SJSA1 (cell line): ENCODE measurements at places on chromosomes 5 and 9. TPM values are rescaled to one million over a fixed set of nuclear protein-coding genes. Genes with fewer than 3 reads are reported as not detected.
A peak's percentile ranks its signal among the peaks of the same experiment; 100 is the strongest.

GRCh38 chr5:108702546-108702945, 45.2 kb upstream of the FER start:
- H3K4me1 ChIP-seq: no peaks in the 10 kb centered on the region
- no peak for DNase-seq
- no peaks in the 10 kb centered on the region for H3K36me3 ChIP-seq
- H3K4me3 ChIP-seq: no peak overlapping the region

DNA sequence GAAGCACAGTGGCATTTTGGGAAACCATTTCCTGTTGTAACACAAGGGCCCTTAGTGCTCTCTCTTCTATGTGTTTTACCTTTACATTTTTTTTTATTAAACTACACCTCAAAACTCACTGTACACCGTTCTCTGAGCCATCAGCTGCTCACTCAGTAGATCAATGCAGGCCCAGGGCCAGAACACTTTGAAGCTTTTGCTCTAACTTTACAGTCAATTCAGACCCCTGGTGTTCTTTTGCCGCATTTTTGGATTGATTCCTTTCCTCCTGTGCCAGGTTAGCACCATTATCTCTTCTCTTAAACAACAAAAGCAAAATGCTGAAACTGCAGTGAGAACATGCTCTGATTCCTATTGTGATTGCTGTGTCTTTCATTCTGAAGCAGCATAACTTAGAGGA, 269.8 kb upstream of the RGMB start:
- H3K36me3 ChIP-seq: no peaks in the 10 kb centered on the region
- H3K4me1 ChIP-seq: peaks cover under 1% of the 10 kb centered on the region
- DNase-seq: no peak
- no peak overlapping the region for H3K27ac ChIP-seq
- no peaks in the 10 kb centered on the region for H3K27me3 ChIP-seq
- H3K4me3 ChIP-seq: no peak overlapping the region

DNA sequence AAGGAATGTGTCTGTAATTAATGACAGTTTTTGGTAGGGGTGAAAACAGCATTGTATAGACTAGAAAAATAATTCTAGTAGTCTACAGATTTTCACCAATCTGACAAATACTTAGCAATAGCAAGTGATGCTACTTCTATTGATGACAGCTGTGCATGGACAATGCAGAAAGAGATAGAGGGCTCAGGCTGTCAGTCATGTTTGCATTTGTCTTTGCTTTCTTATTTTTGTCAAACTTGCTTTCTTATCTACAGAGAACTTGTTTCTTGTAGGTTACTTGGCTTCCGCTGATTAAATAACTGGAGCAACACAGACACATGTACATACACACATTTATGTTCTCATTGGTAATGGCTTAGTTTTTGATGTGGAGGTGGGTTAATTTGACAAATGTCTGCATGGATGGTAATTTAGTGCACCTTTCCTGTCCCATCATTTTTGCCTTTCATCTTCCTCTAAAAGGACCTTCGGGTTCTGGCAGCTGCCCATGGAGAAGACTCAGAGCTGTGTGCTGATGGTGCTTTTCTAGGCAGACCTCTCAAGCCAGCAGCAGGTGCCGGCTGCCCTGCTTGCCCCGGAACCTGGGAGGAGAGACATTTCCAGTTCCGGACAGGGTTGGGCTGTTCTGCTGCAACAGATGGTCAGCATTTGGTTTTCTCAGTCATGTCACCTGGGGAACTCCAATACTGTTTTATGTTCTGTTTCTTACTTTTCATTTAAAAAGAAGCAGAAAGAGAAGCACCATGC, 28.8 kb downstream of the CAMK4 start:
- no peak overlapping the region for H3K4me3 ChIP-seq
- H3K36me3 ChIP-seq: no peaks in the 10 kb centered on the region
- DNase-seq: no peak
- H3K27me3 ChIP-seq: 0 out of 2 replicates have a peak, but pooled peaks cover 3% of the 10 kb centered on the region

- no peaks in the 10 kb centered on the region; the same call in 1 of the 2 replicates for H3K36me3 ChIP-seq
- H3K27me3 ChIP-seq: no peaks in the 10 kb centered on the region
- no peak overlapping the region for H3K27ac ChIP-seq
- peaks cover 7% of the 10 kb centered on the region for H3K4me1 ChIP-seq
- peak; percentile 45 for DNase-seq
- H3K4me3 ChIP-seq: no peak overlapping the region
Measured at GRCh38 chr9:109868207-109868606, 88.2 kb downstream of the PALM2AKAP2 start.

DNA sequence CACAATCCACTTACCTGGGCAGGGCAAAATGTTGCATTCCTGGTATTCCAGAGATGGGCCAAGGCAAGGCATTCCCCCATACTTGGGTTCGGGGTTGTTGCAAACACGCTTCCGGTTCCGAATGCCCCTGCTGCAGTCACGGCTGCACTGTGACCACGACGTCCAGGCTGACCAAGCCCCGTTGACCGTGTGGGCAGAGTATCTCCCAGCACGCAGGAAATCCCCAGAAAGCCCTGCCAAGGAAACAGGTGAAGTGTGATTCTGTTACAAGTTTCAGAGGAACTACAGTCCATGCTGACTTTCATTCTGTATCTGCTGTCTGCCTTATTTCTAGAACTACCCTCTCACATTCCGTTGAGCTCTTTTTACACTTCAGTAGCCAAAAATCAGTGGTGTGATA, 483.0 kb downstream of the SEMA5A start:
- DNase-seq: no peak
- peaks cover 3% of the 10 kb centered on the region; the same call in 1 of the 2 replicates for H3K36me3 ChIP-seq
- no peak overlapping the region for H3K4me3 ChIP-seq
- peaks cover 17% of the 10 kb centered on the region for H3K4me1 ChIP-seq

- H3K36me3 ChIP-seq: peaks cover 79% of the 10 kb centered on the region
- H3K27me3 ChIP-seq: no peaks in the 10 kb centered on the region
Measured at GRCh38 chr9:110156416-110156815, 51.5 kb downstream of the C9orf152 start.

DNA sequence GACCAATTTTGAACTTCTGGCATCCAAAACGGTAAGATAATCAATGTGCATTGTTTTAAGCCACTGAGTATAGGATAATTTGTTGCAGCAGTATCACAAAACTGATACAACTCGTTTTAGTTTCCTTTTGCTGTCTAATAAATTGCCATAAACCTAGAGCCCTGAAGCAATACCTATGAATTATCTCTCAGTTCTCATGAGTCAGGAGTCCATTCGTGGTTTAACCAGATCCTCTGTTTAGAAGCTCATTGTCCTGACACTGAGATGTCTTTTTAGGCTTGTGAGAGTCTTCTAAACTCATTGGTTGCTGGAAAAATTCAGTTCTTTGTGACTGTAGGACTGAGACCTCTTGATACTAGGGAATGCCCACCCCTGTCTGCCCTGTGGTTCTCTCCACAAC, 262.9 kb downstream of the SEMA5A start:
- H3K27ac ChIP-seq: no peak overlapping the region
- no peaks in the 10 kb centered on the region for H3K36me3 ChIP-seq
- peaks cover 24% of the 10 kb centered on the region for H3K4me1 ChIP-seq
- no peak for DNase-seq
- no peak overlapping the region for H3K4me3 ChIP-seq
- H3K27me3 ChIP-seq: no peaks in the 10 kb centered on the region

Gene FREM1
- total RNA-seq: 1.8 and 3.4 TPM in 2 replicates

GRCh38 chr9:76787677-76788076, 23.4 kb downstream of the PCA3 start:
- DNase-seq: no peak
- H3K36me3 ChIP-seq: no peaks in the 10 kb centered on the region
- no peak overlapping the region for H3K4me3 ChIP-seq
- no peak overlapping the region for H3K27ac ChIP-seq

DNA sequence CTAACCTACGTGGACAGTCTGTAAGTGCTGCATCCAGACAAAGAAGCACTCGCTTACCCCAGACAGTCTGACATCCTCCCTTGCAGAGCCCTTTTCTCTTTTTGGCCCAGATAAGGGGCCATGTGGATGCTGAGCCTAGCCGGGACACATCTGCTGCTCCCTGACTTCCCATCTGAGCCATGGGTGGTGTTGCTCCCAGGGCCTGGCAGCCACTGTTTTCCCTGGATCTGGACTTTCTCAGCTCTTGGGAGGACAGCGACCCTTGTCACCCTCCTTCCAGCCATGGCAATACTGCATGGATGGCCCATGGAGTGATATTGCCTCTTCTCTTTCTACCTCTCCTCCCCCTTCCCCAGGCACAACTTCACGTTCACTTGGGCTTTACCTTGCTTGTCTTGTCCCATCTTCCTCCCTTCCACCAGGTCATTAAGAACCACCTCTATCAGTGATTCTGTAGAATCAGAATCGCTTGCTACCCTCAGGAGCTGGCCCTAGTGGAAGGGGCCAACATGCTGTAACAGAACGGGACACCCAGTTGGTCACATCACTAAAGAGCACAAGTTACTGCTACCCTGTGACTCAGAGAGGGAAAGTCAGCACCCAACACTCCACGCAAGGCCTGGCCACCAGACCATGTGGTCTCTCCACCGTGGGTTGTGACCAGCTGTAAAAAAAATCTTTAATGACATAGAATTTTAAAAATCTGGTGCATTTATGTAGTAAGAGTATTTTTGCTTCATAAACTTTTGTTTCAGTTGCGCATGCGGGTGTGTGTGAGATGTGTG, 4.4 kb downstream of the NEURL1B start:
- H3K36me3 ChIP-seq: peaks cover 40% of the 10 kb centered on the region
- no peak for DNase-seq
- H3K4me1 ChIP-seq: peaks cover 38% of the 10 kb centered on the region

DNA sequence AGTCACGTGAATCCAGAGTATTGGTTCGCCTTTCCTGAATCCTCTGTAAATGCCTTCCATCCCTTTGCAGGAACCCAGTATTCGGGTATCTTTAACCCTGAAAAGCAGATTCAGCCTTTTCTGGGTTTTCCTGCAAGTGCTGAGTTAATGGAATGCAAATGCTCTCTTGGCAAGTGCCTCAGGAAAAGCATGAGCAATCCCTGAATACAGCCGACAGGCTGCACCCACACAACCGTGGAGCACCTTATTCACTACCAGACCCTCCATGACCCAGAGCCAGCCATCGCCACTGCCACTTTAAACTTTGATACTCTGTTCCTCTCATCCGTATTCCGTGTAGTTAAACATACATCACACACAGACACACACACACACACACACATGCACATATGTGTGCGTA, 54.4 kb downstream of the ZNF622 start:
- H3K27me3 ChIP-seq: peaks cover 10% of the 10 kb centered on the region; the same call in 1 of the 2 replicates
- H3K27ac ChIP-seq: no peak overlapping the region
- no peak for DNase-seq
- H3K4me3 ChIP-seq: no peak overlapping the region

- no peaks in the 10 kb centered on the region for H3K4me1 ChIP-seq
- no peak overlapping the region for H3K4me3 ChIP-seq
- H3K27me3 ChIP-seq: no peaks in the 10 kb centered on the region
- DNase-seq: no peak
Measured at GRCh38 chr5:156378159-156378558, 51.2 kb downstream of the SGCD start.

GRCh38 chr9:69397384-69398214, 72.6 kb downstream of the ENTREP1 start:
- no peaks in the 10 kb centered on the region for H3K4me1 ChIP-seq
- no peak overlapping the region for H3K4me3 ChIP-seq
- DNase-seq: no peak
- no peak overlapping the region for H3K27ac ChIP-seq

- peaks cover 18% of the 10 kb centered on the region for H3K36me3 ChIP-seq
- DNase-seq: no peak
- no peaks in the 10 kb centered on the region for H3K27me3 ChIP-seq
- peak overlapping the region; percentile 63 for H3K27ac ChIP-seq
Measured at GRCh38 chr5:149154650-149155049, 13.4 kb downstream of the ABLIM3 start.

DNA sequence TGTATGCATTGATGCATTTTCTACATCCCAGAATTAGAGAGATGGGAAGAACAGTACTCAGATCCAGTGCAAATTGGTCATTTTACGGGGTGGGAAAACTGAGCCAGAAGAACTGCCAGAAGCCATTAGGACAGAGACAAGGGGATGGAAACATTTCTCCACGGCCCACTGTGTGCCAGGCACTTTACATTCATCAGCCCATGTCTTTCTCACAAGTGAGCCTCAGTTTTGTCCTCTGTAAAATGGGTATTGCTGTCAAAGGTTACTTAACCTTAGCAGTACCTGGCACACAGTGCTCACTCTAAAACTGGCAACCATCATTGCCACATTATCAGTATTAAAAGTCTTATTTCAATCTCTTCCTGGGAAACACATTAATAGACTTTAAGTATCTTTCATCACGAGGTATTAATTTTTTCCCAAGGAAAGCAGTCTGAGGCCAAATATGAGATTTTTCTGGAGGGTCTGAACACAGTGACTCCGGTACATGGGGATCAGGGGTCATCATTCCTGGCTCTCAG, 5.2 kb downstream of the DUSP1 start:
- H3K27ac ChIP-seq: peak overlapping the region; percentile 51
- peaks cover 34% of the 10 kb centered on the region for H3K4me1 ChIP-seq
- H3K27me3 ChIP-seq: no peaks in the 10 kb centered on the region
- no peak for DNase-seq
- no peak overlapping the region; the same call in 1 of the 2 replicates for H3K4me3 ChIP-seq
- peaks cover 55% of the 10 kb centered on the region for H3K36me3 ChIP-seq
